Activated CD4-positive, alpha-beta T cell treated with anti-CD3 and anti-CD28 coated beads, Interleukin-2, amount 50 U/mL, for 48 hours (primary cell): ENCODE measurements at places on chromosomes 6 and 20.

DNA sequence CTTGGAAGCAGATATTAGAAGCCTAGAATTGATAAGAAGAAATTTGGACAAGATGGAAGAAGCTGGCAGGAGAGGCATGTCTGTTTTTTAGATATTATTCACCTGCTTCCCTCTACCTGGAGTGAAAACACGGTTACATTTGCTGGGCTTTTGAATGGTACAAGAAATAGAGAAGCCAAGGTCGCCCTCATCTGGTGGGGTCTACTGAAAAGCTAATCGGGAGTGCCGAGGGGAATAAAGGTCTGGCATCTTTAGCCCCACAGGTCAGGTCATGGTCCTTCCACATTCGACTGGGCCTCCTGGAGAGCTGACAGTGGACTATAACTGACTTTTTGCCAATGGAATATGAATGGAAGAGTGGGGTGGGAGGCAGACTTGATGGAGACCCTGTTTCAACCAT, 4.6 kb upstream of the C2 start:
- DNase-seq, result peak; percentile 34

- DNase-seq, result peak; percentile 70
These were observed 133.2 kb upstream of the RPS6KA2 start for GRCh38 chr6:166760288-166760687.

DNA sequence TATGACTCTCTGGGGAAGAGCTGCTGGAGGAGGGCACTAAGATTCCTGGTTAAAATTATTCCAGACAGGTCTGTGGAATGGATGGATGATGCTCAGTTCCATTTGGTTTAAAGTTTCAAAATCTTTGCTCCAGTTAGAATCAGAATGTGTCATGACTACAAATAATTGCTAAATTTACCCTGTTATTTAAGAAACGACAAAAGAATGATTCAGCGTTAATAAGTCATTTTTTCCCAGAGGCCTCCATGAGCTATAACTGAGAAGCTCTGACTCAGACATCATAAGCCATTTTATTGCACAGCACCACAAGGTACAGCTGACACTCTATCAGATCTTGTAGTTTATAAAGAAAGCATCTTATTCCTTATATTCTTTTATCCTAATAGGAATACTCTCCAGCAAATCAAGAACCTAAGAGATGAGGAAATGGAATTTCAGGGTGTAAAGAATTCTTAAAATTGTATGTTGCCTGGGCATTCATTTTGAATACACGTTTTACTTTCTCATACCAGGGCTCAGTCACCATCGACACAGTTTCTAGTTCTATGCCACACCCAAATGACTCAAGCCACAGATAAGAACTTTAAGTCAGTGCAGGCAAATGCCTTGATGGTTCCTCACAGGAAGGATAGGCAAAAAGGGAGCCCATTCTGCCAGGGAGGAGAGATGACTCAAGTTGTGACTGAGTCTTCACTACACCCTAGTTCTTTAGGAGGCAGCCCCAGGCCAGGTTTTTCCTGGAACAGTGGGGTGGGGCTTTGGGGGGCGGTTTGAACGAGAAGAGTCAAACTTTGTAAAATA, 636.0 kb downstream of the MMUT start:
- no peak for DNase-seq

- peak; percentile 50 for DNase-seq
These were observed 48.1 kb downstream of the NOL4L start for GRCh38 chr20:32536851-32537656.

- DNase-seq, result no peak
These were observed 98.5 kb upstream of the AGPAT4 start for GRCh38 chr6:161372422-161372793.

- DNase-seq, result no peak
These were observed 45.8 kb downstream of the SNX9 start for GRCh38 chr6:157868835-157869234.

DNA sequence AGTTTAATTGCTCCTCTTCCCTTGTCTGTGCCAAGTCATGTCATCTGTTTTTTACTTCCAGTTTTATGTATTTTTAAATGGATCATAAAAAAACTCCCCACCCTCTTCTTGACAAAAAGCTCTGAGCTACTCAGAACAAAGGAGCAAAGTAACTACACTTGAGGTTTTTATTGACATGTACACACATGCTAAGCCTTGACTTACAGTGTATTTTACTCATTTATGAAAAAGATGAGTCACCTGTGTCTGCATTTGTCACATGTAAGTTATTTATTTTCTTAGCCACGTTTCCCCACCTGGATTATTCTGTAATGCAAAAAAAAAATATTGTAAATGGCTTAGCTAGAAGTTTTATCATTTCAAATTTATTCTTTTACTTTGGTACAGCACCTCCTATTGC, 628.8 kb upstream of the SLC35B3 start:
- DNase-seq, result no peak

DNA sequence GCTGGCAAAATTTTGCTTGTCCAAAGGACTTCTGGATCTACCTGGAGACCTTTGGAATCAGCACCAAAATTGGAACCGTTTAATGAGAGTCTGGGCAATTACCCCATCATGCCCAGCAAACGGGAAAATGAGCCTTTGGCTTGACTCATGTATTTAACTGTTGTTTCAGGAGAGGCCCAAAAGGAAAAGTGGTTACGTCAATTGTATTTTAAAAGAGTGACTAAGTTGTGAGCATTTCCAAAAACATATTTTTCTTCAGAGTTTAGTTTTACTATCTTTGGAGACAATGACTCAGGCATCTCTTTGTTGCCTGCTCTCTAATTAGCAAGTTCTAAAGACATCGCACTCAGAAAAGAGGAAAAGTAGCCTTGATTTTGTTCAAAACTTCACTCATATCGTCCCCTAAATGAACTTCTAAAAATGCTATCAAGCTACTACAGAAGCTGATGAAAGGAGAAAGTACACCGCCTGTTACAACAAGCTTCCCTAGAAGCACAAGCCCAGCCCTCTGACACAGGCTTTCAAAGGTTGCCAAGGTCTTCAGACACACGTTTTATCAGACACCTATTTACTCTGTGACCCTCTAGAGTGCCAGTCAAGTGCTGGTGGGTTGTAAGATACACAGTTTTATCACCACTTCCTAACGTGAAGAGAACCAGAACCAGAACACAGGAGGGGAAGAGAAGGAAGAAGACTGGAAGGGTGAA, 146.2 kb downstream of the TBX18 start:
- DNase-seq, result no peak

- no peak for DNase-seq
These were observed 257.4 kb downstream of the THBS2 start for GRCh38 chr6:168996356-168996625.

- no peak for DNase-seq
These were observed 174.3 kb downstream of the TFAP2B start for GRCh38 chr6:50992704-50993625.

DNA sequence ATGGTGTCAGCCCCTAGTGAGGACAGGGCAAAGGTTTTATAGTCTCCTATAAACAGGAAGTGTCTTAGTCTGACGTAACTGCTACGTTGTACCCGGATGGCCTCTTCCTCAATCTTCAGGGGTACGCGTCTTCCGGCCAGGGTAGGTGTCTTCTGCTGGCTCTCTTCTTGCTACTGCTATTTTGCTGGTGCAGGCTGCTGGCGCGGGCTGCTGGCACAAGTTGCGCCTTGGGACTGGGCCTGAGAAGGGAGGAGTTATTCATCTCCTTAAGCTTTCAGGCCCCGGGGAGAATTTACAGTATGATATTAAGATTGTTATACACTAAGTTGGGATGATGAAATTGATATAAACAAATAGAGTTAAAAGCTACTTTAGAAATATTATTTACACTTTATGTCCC, 74.4 kb downstream of the HDGFL1 start:
- no peak for DNase-seq

- no peak for DNase-seq
These were observed 130.7 kb upstream of the KCNK16 start for GRCh38 chr6:39453241-39453640.

GRCh38 chr6:48429021-48429420, 318.0 kb upstream of the PTCHD4 start:
- no peak for DNase-seq
